EH (cell line): ENCODE measurements at places on chromosomes 5 and 9.

GRCh38 chr5:138809391-138809790, 56.2 kb downstream of the CTNNA1 start:
- peak; percentile 54 for DNase-seq

- DNase-seq: no peak
Measured at GRCh38 chr9:24071716-24072115, 245.7 kb upstream of the ELAVL2 start.

- DNase-seq: peak; percentile 20
Measured at GRCh38 chr5:175743676-175744210, 85.9 kb downstream of the HRH2 start.

GRCh38 chr9:83296123-83296522, 233.2 kb upstream of the RASEF start:
- no peak for DNase-seq

- no peak for DNase-seq
Measured at GRCh38 chr9:126511411-126511810, 102.3 kb upstream of the LMX1B start.

- DNase-seq: no peak
Measured at GRCh38 chr5:82419559-82420332, 141.6 kb upstream of the RPS23 start.

- no peak for DNase-seq
Measured at GRCh38 chr5:141870228-141870627, 8.0 kb downstream of the PCDH1 start.
